Stimulated activated CD8-positive, alpha-beta memory T cell treated with anti-CD3 and anti-CD28 coated beads, Interleukin-7, amount 100 ng/mL, for 4 hours (primary cell): ENCODE measurements at places on chromosomes 2 and 18.

DNA sequence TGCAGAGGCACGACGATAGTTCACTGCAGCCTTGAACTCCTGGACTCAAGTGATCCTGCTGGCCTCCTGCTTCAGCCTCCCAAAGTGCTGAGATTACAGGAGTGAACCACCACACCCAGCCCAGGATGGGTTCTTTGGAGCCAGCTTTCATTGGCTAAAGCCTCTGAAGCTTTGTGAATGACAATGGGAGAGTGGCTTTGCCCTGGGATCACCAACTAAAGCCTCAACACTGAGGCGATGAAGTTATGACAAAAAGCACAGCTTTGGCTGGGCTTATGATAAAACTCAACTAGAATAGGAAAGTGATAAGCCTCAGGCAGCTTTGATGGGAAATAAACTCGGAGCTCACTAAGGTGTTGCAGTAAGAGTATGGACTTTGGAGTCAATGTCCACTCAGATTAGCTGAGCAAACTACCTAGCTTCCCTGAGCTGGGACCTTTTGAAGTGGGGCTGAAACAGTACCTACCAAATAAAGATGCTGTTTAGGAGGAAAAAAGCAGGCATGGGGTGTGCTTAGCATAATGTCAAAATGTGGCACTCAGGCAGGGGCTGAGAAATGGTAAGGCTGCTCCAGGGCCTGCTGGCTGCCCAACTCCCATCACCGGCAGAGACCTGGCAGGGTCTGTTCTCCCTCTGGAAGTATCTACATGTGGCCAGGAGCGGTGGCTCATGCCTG, 4.3 kb downstream of the TMEM127 start:
- no peak for DNase-seq

DNA sequence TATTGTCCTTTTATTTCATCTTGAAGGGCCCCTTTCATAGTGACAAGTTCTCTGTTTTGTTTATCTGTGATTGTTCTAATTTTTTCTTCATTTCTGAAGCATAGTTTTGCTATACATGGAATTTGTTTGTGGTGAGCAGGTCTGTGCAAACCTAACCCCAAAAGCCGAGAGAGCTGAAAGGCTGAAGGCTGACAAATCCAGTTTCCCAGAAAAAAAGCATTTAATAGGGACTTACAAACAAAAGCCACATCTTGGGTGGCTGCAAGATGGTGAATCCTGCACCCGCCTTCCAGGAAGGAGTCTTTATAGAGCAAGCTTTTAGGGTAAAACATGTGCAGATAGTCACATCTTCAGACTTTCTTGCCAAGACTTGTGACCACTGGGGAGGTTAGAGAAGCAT, 473.4 kb upstream of the TRIB2 start:
- DNase-seq: no peak

- no peak for DNase-seq
These were observed 9.5 kb downstream of the TMEM237 start for GRCh38 chr2:201633661-201634249.

DNA sequence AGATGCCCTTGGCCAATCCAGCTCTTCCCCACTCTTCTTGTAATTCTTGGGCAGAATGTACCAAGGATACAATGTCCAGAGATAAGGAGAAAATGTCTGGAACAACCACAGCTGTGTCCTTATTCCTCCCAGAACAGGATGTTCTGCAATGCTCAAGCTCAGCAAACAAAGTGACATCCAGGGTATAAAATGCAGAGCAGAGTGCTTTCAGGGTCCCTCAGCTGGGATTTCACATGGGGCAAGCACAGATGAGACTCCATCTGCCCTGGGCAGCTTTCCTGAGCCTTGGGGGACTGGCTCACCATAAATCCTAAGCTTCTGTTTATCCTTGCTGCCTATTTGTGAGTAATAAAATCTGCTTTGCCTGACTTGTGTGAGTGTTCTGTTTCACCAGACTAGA, 127.4 kb downstream of the VAPA start:
- no peak for DNase-seq

- no peak for DNase-seq
These were observed 27.3 kb downstream of the CDC42EP3 start for GRCh38 chr2:37644191-37644590.

- DNase-seq: peak; percentile 59
These were observed 98.4 kb downstream of the UXS1 start for GRCh38 chr2:106095478-106096298.

- DNase-seq: no peak
These were observed 168.7 kb downstream of the UBE2E3 start for GRCh38 chr2:181149056-181149455.

- no peak for DNase-seq
These were observed 64.8 kb downstream of the NCAPH start for GRCh38 chr2:96400049-96401000.
